ENCODE measurements at places on chromosomes 5 and 9. TPM values are rescaled to one million over a fixed set of nuclear protein-coding genes. Genes with fewer than 3 reads are reported as not detected.

DNA sequence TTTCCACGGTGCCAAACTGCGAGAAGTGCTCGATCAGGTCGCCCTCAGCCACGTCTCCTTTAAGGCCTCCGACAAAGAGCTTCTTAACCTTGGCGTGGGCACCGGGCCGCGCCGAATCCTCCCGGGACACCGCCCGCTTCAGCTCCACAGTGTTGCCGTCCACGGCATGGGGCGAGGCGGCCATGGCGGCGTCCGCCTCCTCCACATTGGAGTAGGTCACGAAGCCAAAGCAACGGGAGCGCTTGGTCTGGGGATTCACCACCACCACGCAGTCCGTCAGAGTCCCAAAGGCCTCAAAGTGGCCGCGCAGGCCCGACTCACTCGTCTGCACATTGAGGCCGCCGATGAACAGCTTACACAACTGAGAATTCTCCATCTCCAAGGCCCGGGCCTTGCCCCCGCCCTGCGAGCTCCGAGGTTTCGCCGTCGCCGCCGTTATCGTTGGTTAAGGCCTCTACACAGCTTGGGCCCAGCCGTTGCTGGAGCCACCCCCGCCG is 424 bp downstream of the HNRNPA0 start:
- peak; percentile 74 for DNase-seq

The PDE6A gene
- total RNA-seq = 0.13 TPM

The GRIA1 gene
- 0.30 TPM for total RNA-seq

DNA sequence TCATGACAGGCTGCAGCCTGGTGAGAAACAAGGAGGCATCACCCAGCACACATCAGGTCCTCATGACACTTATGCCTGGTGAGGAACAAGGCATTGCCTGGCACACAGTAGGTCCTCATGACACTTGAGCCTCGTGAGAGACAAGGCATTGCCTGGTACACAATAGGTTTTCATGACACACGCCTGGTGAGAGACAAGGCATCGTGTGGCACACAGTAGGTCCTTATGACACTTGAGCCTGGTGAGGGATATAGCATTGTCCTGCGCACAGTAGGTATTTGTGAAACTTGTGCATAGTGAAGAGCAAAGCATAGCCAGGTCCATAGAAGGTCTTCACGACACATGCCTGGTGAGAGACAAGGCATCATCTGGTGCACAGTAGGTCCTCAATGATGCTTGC is 23.5 kb downstream of the WHRN start:
- DNase-seq = no peak

The PCAT7 gene
- total RNA-seq = 0.08 TPM

GRCh38 chr9:98173181-98173580 is 19.3 kb downstream of the CORO2A start:
- DNase-seq = no peak

- peak; percentile 91 for DNase-seq
Measured at GRCh38 chr5:172932313-172933017, 26.8 kb upstream of the RPL26L1 start.

DNA sequence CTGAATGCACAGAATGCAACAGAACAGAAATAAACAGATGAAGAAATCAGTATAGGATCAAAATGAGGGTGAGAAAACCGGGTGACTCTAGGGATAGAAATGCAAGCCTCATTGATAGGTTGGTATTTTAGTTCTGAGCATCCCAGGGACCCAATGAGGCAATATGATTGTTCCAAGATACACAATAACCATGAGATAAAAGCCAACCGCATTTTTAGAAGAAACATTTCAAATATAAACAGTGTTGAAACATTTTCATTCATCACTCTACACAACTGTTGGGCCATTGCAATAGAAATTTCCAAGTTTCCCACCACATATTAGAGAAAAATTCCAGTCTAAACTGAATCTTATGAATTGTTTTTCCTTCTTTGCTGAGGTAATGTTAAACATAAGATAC is 452.3 kb upstream of the PTGER4 start:
- DNase-seq = no peak

The INSL4 gene
- not detected for total RNA-seq

The IL13 gene
- not detected for total RNA-seq

- no peak for DNase-seq
Measured at GRCh38 chr9:7591501-7591900, 208.1 kb downstream of the DMAC1 start.

The KLF4 gene
- 19.8 TPM for total RNA-seq

The TRIM23 gene
- total RNA-seq = 18.5 TPM

DNA sequence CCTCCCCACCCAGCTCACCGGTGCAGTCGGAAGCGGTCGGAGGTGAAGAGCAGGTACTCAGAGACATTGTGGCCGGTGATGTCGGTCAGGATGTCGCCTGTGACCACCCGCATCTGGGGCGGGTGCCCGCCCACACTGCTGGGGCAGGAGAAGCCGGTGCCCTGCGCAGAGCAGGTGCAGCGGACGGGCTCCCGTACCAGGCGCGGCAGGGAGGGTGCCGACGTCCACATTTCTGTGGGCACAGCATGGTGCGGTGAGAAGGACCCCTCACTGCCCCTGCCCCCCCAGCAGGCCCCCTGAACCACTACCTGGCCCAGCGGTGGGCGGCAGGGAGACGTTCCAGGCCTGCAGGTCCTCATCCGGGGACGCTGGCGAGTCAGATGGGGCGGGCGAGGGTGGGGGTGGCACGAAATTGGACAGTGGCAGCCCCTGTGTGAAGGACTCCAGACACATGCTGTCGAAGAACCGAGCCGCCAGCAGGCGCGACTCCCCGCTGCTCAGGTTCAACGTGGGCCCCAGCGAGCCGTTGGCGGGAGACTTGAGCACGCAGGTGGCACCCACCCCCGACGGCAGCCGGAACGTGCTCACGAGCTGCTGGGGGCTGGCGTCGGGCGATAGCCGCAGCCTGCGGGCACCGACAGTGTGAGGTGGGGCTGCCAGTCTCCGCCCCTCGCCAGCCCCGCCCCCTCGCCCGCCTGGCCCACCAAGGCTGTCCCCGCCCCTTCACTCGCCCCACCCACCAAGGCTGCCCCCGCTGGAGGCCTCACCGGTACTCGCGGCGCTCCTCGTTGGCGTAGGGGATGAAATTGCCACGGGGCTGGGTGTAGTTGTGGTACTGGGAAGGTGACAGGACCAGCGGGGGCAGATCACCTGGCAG is 15.1 kb downstream of the ABCA2 start:
- no peak for DNase-seq

- no peak for DNase-seq
Measured at GRCh38 chr9:136550439-136551289, 4.8 kb upstream of the NOTCH1 start.

The IRX1 gene
- 1.2 TPM for total RNA-seq

DNA sequence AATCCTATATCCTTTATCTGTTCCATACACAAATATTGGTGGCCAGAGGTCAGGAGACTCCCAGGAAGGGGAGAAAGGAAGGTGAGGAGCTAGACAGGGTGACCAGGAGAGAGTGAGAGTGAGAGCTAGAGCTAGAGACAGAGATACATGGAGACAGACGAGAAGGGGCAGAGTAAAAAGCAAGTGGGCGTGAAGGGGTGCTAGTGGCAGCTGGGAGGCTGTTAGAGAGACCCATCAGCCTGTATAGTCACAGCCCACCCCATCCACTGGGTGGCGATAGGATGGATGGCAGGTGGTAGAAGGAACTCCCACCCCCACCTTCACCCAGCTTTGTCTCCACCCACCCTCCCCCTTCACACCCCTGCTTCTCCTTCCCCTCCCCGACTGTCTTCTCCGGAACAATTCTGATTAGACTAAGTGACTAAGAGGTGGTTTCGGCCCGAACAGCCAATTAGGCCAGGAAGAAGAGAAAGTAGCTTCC is 32.8 kb downstream of the PCDH1 start:
- no peak for DNase-seq

DNA sequence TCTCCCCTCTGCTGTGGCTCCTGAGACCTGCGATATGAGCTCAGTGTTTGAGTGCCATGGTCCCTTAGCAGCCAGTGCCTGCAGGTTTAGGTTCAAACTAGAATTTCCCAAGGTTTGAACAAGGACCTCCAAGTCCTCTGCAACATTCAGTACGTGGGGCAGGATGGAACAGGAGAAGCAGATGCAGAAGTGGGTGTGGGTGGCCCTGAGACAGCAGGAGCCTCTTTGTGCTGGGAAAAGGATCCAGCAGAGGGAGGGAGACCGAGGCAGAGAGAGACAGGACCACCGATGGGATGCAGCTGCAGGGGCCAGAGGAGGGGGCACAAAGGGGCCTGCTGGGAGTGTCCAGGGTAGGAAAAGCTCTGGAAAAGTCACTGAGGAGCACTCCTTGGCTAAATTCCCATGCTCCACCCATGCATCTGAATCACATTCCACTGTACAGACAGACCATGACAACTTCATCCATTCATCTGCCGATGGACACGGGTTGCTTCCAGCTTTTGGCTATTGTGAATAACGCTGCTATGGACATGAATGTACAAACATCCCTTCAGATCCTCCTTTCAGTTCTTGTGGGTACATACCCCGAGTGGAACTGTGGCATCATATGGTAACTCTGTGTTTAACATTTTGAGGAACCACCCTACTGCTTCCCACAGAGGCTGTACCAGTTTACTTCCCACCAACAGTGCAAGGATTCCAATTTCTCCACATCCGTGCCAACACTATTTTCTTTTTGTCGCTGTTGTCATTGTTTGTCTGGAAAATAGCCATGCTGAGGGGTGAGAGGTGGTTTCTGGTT is 26.7 kb upstream of the SUSD3 start:
- no peak for DNase-seq

DNA sequence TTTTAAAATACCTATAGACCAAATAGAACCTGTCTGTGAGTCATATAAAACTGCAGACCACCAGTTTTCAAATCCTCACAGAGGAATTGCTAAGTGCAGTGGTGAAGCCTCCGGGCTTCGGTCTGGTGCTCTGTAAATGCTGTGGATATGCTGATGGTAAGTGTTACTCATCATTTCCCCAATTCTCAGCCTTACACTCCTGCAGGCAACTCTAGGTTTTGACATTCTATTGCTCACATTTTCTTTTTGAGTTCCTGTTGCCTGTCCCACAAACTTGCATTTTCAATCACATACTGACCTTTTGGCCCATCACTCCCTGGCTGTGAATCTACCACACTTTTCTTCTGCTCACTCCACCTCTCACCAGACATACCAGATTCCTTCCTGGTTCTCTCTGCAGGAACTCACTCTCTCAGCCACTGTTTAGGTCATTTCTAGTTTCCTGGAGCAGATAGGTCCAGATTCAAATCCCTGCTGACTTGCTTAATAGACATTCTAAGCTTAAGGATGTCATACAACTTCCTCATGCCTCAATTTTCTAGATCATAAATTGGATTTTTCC is 192.9 kb downstream of the RAB3C start:
- no peak for DNase-seq

The PDCD1LG2 gene
- total RNA-seq = 0.48 TPM

GRCh38 chr9:13361076-13361475 is 81.6 kb upstream of the MPDZ start:
- no peak for DNase-seq

DNA sequence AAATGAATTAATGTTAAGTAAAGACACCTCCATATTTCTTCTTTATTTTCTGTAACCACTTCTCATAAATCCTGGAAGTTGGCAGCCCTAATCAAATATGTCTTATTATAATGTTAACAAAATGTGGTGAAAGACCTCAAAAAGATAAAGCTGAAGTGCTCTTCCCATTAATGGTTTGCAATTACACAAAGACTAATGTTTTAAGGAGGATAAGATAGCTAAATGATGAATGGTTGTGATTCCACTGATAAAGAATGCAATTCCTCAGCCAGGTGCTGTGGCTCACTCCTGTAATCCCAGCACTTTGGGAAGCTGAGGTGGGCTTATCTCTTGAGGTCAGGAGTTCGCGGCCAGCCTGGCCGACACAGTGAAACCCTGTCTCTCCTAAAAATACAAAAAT is 125.8 kb upstream of the SNX2 start:
- DNase-seq = no peak

The SLC46A2 gene
- 0.16 TPM for total RNA-seq

DNA sequence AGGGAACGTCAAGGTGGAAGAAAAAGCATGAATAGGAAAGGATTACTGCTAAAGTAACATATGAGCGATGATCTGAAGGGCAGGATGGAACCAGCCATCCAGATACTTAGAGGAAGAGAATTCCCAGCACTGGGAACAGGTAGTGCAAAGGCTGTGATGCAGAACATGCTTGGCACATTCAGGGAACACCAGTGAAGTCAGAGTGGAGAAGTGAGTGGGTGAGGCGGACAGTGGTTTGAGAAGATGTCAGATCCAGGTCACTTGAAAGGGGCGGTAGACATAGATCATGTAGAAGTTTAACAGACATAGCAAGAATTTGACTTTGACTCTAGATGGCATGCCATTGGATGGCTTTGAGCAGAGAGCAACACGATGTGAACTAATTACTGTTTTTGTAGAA is 374.2 kb downstream of the PDE4D start:
- DNase-seq = no peak
